ENCODE measurements at places on chromosomes 1 and 21. TPM values are rescaled to one million over a fixed set of nuclear protein-coding genes. Genes with fewer than 3 reads are reported as not detected.

Gene PEA15
- total RNA-seq: 210 TPM

Gene PCBP3
- 0.77 TPM for total RNA-seq

Gene LDLRAD1
- total RNA-seq: not detected

Gene UBL4B
- total RNA-seq: not detected

Gene CLIC6
- total RNA-seq: 0.04 TPM

Gene KAZN
- total RNA-seq: 3.8 TPM

Gene RXFP4
- total RNA-seq: not detected

Gene EPHB2
- 64.1 TPM for total RNA-seq

Gene MROH7
- total RNA-seq: not detected

Gene MARK1
- total RNA-seq: 0.15 TPM

Gene PRELP
- total RNA-seq: not detected

Gene SLC6A17
- total RNA-seq: 5.6 TPM

Gene C8A
- not detected for total RNA-seq

Gene EGLN1
- total RNA-seq: 41.3 TPM

Gene SIM2
- total RNA-seq: 10.6 TPM

All from A549 treated with CpdA at 1 μM for 4 hours (cell line).